ENCODE measurements at places on chromosomes 7 and 10.

- DNase-seq = no peak
Measured at GRCh38 chr10:129404091-129404490, 63.0 kb upstream of the MGMT start.

GRCh38 chr10:11225935-11226334, 208.3 kb downstream of the CELF2 start:
- no peak for DNase-seq

- DNase-seq = peak; percentile 82
Measured at GRCh38 chr7:68684246-68684839, 913.9 kb upstream of the AUTS2 start.

DNA sequence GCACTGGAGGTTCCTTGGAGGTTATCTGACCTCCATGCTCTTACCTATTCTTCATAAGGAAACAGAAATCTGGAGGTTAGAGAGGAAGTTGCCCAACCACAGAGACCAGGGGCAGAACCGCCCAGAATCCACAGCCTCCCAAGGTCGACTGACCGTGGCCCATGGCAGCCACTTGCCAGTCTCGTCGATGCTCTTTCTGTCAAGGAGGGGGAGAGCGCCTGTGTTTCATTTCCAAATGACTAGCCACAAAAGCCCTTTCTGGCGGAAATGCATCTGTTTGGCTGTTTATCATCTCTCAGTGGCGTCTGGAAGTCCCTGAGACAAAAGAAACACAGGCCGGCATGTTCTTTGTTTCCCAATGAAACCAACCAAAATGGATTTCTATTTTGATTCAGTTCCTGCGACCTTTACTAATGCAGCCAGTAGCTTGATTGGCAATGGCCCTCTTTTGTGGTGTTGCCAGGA, 2.9 kb downstream of the RAMP3 start:
- DNase-seq = no peak

DNA sequence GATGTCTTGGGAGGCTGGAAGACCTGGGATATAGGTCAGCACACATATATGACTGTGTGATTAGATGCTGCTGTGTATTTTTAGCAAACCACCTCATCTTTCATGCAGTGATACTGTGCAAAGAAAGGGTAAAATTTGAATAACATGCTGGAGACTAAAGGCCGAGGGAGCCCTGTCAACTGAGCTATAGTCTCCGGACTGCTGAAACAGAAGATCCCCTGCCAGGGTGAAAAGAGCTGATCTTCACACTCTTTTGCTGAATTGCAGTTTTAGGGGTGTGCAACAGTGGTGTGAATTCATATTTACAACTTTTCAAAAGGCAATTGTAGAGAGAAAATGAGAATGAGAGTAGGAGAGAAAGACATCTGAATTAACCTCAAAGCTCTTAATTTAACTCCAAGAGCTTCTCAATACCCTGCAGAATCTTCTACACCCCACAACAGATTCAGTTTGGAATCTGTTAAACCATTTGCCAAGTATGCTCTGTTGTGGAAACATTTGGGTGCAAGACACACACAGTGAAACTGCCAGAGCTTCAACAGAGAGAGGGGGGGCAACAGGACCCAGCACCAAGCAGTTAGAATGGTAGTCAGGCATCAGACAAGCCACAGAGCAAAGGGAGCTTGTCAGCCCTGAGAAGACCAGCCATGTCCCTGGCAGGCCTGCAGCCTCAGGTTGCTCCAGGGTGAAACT, 190.1 kb upstream of the STK17A start:
- DNase-seq = no peak

- peak; percentile 23 for DNase-seq
Measured at GRCh38 chr10:50044941-50045664, 22.7 kb upstream of the WASHC2A start.

- DNase-seq = peak; percentile 64
Measured at GRCh38 chr7:132004529-132004928, 448.1 kb upstream of the PODXL start.

DNA sequence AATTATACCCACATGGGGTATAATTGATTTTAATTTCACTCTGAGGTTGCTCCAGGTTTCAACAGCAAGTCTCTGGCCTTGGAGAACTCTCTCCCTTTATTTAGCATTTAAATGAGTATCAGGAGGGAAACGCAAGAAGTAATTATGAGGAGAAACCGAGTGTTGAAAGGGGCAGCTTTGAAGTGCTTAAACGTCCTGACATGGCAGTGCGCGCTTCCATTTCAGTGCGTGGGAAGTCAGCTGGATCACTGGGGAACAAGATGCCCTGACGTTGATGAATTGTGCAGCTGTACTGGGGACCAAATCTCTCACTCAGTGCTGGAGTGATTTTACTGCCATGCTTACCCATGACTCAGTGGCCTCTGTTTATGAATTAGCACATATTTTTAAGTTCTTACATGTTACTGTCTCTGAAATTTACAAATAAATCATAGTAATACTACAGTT, 106.0 kb upstream of the PRR15 start:
- peak; percentile 79 for DNase-seq

GRCh38 chr7:45027774-45028114, 27.7 kb downstream of the CCM2 start:
- no peak for DNase-seq

- DNase-seq = no peak
Measured at GRCh38 chr7:35258125-35258867, 4.4 kb upstream of the TBX20 start.

GRCh38 chr7:19663816-19664462, 44.9 kb downstream of the POLR1F start:
- no peak for DNase-seq

DNA sequence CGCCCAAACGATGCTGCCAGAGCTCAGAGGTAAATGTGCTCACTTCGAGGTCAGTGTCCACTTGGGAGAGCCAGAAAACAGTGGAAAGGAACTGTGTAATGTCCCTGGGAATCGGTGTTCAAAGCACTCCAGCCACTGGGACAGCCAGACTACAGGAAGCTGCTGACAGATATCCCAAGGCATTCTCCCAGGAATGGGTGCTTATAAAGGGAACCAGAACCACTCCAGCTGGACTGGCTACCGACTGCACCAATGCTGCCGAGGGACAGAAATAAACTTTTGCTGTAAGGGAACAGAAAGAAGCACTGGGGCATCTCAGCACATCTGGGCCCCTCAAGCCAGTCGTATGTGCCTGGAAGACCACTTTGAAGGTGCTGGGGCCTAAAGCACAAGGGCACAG, 76.7 kb downstream of the ATXN7L1 start:
- DNase-seq = no peak

- DNase-seq = no peak
Measured at GRCh38 chr10:116809483-116810119, 39.7 kb upstream of the ENO4 start.

GRCh38 chr7:105672801-105673200, 91.5 kb upstream of the EFCAB10 start:
- no peak for DNase-seq

DNA sequence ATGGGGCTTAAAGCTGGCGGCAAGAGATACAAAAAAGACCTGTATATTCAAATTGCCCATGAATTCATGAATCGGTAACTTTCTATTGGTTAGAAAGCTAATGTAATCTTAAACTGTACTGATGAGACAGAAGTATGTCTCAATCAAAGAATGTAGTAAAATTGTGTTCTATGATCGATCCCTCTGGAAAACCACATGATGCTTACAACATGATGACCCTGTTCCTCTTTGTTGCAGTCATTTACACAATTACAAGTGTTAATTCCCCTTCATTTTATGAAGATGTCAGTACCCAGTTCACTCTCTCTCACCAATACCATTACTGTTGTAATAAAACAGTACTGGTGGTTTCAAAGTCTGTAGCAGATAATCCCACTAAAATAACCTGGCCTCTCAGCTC, 10.1 kb downstream of the KIF5B start:
- no peak for DNase-seq

- DNase-seq = no peak
Measured at GRCh38 chr7:51256209-51256781, 60.3 kb downstream of the COBL start.

- no peak for DNase-seq
Measured at GRCh38 chr7:129093867-129094456, 39.1 kb upstream of the TNPO3 start.

GRCh38 chr7:70285187-70285586, 686.9 kb downstream of the AUTS2 start:
- no peak for DNase-seq

DNA sequence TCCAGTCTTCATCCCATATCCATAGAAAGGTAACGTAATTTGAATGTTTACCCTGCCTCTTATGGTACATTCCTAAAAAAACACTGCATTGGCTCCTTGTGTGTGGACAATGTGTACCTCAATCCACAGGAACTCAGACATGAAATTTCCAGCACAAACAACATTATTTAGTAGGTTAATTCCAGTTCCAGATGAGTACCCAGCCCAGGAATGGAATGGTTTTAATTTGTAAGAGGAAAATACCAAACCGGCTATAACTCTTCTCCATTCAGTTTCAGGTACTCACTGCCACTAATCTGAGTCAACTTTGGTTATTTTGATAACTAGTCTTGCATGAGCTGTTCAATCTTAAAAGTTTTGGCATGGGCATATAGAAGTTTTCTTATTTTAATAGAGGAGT, 39.0 kb downstream of the TFPI2 start:
- DNase-seq = peak; percentile 40

DNA sequence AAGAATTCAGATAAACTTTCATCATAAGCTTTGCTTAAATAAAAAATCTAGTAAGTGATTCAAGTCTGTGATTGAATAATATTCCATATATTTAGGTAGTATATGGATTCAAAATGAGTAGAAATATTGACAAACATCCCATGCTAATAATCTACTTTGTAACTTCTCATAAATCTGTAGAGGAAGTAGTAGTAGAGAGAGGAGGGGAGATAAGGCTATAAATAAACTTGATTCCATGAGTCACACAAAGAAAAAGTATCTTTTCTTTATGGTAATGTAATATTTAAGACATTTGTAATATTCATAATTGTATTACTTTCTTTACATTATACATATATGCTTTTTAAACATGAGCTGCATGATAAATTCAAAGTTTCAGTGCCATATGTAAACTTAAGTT, 25.6 kb upstream of the CD36 start:
- no peak for DNase-seq

DNA sequence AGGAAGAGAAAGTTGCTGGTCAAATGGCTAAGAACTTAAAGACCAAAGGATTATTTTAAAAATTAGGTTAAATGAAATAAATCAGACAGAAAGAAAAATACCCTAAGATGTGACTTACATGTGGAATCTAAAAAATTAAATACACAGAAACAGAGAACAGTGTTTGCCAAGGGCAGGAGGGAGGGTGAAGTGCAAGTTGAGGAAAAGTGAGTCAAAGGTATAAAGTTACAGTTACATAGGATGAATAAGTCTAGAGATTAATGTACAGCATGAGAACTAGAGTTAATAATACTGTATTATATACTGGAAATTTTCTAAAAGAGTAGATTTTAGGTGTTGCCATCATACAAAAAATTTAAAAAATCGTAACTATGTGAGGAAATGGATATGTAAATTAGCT, 146.3 kb downstream of the MDFIC start:
- peak; percentile 26 for DNase-seq

DNA sequence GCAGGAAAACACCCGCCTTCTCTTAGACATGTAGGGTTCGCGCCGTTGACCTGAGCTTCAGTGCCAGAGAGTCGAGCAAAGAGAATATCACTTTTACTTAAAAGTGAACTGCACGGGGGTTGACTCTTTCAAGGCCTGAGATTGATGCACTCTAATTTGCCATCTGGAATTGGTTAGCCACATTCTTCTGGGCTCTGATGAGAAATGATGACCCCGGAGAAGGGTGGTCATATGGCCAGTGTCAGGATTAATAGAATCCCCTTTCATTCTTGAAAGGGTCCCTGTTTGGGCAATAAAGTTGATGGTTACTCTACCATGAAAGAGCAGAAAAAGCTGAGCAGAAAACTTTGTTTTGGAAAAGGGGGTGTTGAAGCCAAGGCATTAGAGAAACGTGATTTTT, 31.2 kb downstream of the GRK5 start:
- peak; percentile 37 for DNase-seq

All from fibroblast of upper back skin (primary cell).